Stimulated activated CD4-positive, alpha-beta T cell treated with anti-CD3 and anti-CD28 coated beads, TNF-alpha, amount 100 ng/mL, for 1 hour (primary cell): ENCODE measurements at places on chromosomes 4 and X.

DNA sequence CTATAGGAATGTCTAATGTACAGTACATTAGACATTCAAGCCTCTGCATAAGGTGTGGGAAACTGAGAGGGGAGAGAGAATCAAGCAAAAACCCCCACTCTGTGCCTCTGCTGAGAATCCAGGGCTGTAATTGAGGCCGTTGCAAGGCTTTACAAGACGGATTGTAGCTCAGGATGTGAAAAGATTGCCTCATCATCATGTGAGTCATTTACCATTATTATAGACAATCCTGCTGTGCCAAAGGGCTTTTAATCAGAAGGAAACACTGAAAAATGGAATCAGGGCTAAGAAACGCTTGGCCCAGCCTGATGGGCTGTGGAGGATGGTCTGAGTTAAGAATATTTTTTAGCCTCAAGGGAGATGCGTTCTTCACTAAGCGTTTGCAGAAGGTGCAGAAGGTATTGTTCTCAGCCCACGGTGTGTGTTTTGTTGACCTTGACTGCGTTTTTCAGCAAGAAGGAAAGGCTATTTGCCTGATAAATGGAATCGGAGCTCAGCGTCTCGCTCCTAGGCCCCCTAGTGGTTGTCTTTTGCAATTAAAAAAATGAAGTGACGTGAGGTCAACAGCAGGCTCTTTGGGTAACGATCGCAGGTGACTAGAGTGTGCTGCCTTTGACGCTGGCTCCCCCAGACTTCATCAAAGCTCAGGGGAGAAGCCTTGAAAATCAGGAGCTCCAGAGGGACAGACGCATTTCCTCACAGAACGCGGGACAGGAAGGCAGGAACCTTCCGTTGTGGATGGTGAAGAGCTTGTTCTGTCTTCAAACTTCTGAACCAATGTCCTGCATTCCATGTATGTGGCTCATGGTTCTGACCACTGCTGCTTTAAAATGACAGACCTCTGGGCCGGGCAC, 18.1 kb upstream of the CHRNA9 start:
- DNase-seq, result peak; percentile 38

GRCh38 chrX:109878236-109878635, 124.7 kb upstream of the TMEM164 start:
- DNase-seq, result no peak

GRCh38 chrX:85051627-85052026, 48.0 kb downstream of the APOOL start:
- no peak for DNase-seq

DNA sequence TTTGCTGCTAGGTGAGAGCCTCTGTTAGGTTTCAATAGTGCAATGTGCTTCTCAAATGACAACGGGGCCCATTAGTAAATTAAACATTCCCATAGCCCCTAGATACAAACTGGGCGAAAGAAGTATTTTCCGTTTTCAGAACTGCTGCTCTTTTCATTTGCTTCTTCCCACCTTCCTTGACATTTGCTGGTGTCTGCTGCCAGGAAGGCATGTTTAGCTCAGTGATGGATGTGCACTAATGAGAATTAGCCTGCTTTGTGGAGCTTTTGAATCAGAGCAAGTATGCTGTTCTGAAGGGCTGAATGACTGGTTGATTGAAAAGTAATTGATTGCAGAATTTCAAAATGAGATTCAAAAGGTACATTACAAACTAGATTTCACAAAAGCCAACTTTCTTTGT, 57.0 kb downstream of the SHROOM3 start:
- no peak for DNase-seq

- DNase-seq, result no peak
Observed at GRCh38 chr4:158130204-158130603, 42.6 kb downstream of the GASK1B start.

DNA sequence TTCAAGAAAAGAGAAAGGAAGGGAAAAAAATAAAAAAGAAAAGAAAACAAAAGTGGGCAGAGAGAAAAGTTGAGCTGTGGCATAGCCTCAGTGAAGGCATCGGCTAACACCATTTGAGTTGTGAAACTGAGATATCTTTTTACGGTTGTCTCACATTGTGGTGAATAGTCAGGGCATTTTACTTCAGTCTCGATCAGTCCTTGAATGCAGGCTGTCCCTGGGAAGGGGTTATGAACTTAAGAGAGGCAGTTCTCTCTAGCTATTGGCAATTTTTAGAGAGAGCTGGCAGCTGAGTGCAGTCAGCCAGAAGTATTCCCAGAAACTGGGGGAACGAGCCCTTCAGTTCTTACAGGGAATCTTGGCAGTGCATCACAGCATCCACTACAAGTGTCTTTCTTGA, 93.5 kb upstream of the SLC6A14 start:
- no peak for DNase-seq

GRCh38 chrX:44816367-44816766, 27.5 kb upstream of the DUSP21 start:
- DNase-seq, result no peak

DNA sequence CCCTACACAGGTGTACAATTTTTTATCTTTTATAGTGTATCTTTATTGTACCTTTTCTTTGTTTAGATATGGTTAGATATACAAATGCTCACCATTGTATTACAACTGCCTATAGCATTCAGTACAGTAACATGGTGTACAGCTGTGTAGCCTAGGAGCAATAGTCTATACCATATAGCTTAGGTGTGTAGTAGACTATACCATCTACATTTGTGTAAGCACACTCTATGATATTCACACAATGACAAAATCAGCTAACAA, 80.3 kb downstream of the FAM13A start:
- DNase-seq, result no peak

- no peak for DNase-seq
Observed at GRCh38 chrX:11965436-11965835, 172.8 kb upstream of the FRMPD4 start.

GRCh38 chr4:52265781-52266525, 214.8 kb downstream of the SPATA18 start:
- DNase-seq, result no peak

DNA sequence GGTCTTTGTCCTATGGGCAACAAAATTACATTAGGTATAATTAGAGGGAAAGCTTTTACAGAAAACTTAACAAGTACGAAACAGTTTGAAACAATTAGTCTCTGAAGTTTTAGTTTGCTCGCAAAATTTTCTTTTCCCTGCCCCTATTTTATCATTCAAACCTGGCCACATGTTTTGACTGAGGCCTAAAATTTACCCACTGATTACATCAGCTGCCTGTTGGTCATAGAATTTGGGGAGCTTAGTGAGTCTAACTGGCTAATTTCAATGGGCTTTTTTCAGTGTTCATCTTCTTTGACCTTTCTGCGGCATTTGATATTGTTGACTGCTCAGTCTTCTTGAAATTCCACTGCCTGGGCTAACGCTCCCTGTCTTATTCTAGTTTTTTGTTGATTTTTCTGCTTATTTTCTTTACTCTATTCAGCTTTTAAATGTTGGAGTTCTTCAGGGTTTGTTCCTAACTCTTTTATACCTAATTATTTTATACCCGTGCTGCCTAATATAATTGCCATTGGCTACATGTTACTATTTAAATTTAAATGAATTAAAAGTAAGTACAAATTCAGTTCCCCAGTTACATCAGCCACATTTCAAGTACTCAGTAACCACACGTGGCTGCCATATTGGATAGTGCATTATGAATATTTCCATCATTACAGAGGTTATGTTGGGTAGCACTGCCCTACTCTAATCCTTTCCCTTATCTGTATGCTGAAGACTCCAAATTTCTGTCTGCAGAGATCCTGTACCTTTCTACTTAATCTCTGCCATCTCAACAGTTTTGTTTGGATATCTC, 87.5 kb downstream of the SNX25 start:
- no peak for DNase-seq

GRCh38 chrX:109966246-109966645, 36.7 kb upstream of the TMEM164 start:
- no peak for DNase-seq

DNA sequence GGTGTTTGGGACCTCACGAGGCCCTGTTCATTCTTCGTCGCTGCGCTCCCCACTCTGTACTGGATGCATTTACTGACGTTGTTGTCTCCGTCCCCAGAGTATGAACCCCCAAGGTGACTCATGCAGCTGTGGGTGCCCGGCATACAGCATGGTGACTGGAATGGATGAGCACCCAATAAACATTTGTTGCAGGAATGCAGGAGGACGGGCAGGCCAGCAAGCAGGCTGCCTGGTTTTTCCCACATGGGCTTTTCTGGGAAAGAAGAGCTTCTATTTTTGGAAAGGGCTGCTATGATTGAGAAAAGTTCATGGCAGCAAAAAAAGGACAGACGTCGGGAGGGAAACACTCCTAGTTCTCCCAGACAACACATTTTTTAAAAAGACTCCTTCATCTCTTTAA, 893 bp upstream of the SOD3 start:
- no peak for DNase-seq

GRCh38 chr4:22246847-22247246, 269.0 kb downstream of the ADGRA3 start:
- DNase-seq, result no peak

GRCh38 chrX:48591255-48591791, 6.0 kb upstream of the WDR13 start:
- DNase-seq, result no peak

DNA sequence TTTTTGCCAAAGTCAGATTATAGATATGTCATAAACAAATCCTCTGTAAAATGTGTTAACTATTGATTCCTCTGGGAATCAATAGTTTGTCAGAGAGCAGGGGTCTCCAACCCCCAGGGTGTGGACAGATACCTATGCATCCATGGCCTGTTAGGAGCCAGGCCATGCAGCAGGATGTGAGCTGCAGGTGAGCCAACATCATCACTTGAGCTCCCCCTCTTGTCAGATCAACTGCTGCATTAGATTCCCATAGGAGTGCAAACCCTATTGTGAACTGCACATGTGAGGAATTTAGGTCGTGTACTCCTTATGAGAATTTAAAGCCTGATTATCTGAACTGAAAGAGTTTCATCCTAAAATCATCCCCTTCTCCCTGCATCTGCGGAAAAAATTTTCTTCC, 1365.4 kb downstream of the ARAP2 start:
- no peak for DNase-seq

GRCh38 chr4:53764761-53765490, 173.6 kb upstream of the LNX1 start:
- DNase-seq, result no peak

GRCh38 chr4:122012735-122013134, 60.9 kb upstream of the TRPC3 start:
- no peak for DNase-seq

DNA sequence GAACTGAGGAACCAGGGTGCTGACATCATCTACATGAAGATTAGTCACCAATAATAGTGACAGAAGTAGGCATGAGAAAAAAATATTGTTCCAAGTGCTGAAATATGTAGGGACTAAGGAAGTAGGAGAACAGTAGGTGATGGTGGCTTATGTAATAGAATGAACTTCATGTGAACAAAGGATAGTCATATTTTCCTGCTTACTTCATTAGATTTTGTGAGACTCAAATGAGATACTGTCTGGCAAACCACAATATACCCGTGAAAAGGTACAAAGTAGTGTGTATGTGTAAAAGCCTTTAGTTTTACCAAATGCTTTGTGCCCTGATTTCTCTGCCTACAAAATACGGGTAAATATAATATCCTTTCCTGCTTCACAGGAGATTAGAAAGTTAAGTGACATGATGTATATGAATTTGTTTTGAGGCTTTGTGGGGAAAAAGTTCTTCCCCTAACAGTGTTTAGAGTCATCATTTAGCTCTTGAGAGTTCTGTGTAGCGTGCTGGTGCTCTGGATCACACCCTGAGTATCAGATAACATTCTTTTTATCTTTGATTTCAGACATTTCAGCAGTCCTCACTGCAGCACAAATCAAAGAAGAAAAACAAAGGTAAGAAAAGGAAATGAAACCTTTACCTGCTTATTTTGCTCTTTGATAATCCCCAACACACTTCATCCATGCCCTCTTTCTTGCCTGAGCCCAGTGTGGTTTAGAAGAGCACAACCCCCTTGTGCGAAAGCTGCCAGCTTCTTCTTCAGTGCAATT, 67.9 kb downstream of the KLHL34 start:
- DNase-seq, result no peak

- no peak for DNase-seq
Observed at GRCh38 chr4:147736458-147736857, 4.6 kb downstream of the ARHGAP10 start.

GRCh38 chr4:62914758-62915157, 1494.5 kb downstream of the TECRL start:
- DNase-seq, result no peak

DNA sequence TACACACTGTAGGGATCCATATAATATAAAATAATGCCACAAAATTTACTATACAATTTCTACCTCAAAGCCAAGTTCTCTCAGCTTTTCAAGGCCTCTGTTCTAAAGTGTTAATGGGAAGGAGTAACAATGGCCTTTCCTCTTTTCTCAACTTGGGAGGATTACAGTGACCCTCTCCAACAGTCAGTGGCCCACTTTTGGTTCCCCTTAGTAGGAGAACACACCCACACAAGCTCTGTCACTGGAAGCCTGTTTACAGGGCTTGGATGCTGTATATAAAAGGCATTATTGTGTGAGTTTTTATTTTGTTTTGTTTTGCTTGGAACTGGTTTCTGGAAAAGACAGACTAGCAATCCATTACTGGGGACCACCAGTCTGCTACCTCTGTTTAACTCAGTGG, 1.8 kb downstream of the ARHGEF6 start:
- no peak for DNase-seq

- no peak for DNase-seq
Observed at GRCh38 chr4:135434936-135435335, 1233.3 kb upstream of the PABPC4L start.

- no peak for DNase-seq
Observed at GRCh38 chr4:189436207-189436606, 504.5 kb upstream of the FRG1 start.

- DNase-seq, result no peak
Observed at GRCh38 chr4:82057990-82058544, 315.7 kb downstream of the HNRNPD start.

DNA sequence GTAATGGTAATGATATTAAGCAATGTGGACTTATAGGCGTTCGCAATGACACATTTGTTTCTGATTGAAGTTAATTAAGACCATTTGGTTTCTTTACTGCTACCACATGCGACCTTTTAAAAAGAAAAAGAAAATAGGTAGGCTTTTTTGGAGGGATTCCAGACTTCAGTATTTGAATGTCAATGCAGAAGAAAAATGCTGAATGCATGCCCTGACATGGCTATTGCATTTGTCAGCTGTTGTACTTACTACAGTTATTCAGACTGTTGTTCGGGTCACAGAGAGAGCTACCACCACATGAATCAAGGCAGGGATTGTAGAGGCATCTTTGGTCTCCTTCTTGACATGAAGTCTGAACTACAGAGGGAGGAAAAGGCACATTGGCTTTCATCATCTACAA, 163.7 kb downstream of the CORIN start:
- no peak for DNase-seq
